ENCODE measurements at places on chromosomes 6 and 20.

GRCh38 chr6:160519603-160520042 is 144.5 kb downstream of the LPA start:
- no peak for DNase-seq

GRCh38 chr6:43159599-43159998 is 11.5 kb upstream of the SRF start:
- DNase-seq = no peak

DNA sequence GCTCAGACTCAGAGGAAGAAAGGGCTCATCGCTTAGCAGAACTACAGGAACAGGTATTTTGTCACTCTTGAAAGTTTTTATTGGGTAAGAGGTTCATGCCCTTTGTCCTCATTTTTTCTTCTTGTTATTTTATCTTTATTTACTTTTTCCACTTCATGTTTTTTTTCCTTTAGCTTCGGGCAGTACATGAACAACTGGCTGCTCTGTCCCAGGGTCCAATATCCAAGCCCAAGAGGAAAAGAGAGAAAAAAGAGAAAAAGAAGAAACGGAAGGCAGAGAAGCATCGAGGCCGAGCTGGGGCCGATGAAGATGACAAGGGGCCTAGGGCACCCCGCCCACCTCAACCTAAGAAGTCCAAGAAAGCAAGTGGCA is 9.5 kb downstream of the BRD2 start:
- no peak for DNase-seq

GRCh38 chr6:44503471-44503870 is 116.0 kb downstream of the CDC5L start:
- no peak for DNase-seq

DNA sequence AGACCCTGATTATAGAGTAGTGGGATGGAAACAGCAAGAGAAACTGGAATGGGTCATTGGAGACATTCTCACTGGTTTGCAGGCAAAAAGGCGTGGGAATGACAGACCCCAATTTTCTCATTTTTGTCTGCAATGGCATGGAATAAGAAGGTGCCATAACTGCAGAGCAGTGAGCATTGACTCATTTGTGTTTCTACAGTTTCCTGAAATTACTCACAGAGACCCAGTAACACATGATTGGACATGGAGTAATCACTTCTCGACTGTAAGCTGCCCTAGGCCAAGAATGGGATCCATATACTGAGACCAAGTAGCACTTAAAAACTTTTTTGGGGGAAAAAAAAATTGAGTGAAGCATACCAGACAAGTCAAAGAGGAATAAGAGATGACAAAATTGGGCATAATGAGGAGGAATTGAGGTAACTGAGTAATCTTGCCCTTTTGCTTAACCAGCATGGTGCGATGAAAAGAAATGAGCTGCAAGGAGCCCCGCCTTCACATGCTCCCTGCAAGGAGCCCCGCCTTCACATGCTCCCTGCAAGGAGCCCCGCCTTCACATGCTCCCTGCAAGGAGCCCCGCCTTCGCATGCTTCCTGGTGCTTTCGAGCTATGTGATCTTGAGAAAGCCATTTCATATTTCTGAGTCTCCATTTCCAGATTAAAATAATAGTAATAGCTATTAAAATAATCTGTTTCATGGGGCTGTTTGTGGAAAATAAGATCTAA is 44.1 kb downstream of the NHSL1 start:
- DNase-seq = peak; percentile 36

- DNase-seq = no peak
Measured at GRCh38 chr20:52614051-52614863, 357.9 kb upstream of the TSHZ2 start.

- DNase-seq = no peak
Measured at GRCh38 chr6:88145298-88145963, 20.7 kb downstream of the CNR1 start.

- DNase-seq = no peak
Measured at GRCh38 chr20:60024245-60024644, 66.0 kb downstream of the CDH26 start.

- DNase-seq = no peak
Measured at GRCh38 chr6:81166770-81167169, 585.7 kb downstream of the TENT5A start.

- DNase-seq = no peak
Measured at GRCh38 chr6:161308075-161308655, 34.3 kb upstream of the AGPAT4 start.

DNA sequence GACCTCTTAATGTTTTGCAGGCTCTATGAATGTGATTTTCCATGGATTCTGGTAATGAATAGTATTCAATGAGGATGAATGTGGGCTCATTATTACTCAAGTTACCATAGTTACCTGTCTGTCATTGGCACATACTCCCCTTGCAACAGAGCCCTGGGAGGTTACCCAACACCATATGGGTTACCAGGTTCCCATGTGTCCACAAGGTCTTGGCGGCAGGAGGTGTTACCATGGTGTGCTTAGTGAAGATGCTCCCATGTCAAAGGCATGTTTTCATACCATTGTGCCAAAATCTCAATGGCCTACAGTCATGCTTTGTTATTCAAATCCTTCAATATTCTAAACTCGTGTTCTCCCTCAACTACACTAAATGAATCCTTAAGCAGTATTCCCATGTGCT is 232.5 kb downstream of the HDGFL1 start:
- DNase-seq = no peak

- DNase-seq = peak; percentile 60
Measured at GRCh38 chr6:43263314-43264178, 20.3 kb downstream of the TTBK1 start.

DNA sequence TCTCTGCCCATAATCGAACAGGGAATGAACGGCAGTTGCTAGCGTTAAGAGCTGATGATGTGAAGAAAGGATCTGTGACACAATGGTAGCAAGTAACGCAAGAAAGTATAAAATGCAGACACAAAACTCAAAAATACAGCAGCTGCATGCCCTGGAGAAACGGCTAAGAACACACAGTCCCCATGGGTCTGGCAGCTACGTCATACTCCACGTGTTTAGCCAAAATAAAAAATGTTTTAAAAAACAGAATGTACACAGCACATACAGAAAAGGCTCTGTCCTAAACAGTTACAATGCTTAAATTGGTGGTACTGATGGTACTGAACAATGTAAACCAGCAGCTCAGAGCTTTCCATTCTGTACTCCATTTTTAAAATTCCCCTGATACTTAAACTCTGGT is 34.4 kb downstream of the HUS1B start:
- DNase-seq = no peak

GRCh38 chr6:26344658-26345057 is 20.3 kb upstream of the BTN3A2 start:
- DNase-seq = no peak

GRCh38 chr20:23680146-23680545 is 8.7 kb downstream of the CST4 start:
- DNase-seq = no peak

DNA sequence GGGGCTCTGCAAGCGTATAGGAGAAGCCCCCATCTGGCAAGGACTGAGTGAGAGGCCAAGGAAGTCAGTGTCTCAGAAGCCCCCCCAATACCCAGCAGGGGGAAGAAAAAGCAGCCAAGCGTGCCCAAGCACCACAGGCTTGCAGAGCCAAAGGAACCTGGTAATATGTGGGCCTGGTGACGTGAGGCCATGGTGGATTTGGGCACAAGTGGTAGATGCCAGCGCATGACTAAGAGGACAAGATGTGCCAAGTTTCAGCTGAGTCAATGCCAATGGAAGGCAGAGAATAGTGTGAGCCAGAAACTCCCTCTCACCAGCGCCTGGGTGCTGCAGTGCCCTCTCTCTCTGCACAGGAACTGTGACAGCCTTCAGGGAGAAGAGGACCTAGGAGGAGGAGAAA is 110.0 kb downstream of the QRSL1 start:
- DNase-seq = no peak

GRCh38 chr6:37049758-37050044 is 44.2 kb downstream of the FGD2 start:
- no peak for DNase-seq

All from stimulated activated CD8-positive, alpha-beta memory T cell treated with anti-CD3 and anti-CD28 coated beads, Interleukin-12 subunit alpha, Interleukin-12 subunit beta, amount 100 ng/mL, for 1 hour (primary cell).